ENCODE measurements at places on chromosomes 1 and 21.

GRCh38 chr1:239952348-239953308 lies 139.1 kb upstream of the FMN2 start:
- no peak for DNase-seq

DNA sequence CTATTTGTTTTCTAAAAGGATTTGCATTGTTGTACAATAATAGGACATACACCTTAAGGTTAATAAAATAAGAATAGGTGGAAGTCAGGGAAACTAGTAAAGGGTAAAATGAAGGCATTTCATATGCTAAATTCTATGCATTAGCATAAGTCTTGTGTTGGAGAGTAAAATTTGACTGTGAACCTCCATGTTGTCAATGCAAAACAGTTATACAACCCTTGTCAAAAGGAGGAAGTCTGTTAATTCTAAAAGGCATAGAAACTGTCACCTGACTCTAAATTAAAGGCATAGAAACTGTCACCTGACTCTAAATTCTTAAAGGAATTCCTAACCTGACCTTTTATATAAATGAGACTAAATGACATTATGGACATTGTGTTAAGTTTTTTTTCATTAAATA lies 291.8 kb downstream of the OLFM3 start:
- no peak for DNase-seq

DNA sequence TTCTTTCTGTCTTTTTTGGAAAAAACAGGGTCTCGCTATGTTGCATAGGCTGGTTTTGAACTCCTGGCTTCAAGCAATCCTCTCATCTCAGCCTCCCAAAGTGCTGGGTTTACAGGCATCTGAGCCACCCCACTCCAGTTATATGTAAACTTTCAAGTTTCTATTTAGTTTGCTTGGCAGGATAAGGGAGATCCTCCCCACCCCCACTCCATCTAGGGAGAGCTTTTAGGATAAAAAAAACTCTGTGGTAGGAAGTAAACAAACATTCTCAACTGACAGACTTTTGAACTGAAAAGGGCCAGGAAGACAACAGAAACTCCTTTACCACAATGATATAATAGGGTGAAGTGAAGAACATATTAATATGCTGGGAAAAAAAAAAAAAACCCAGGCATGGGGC lies 41.0 kb upstream of the ZNF326 start:
- DNase-seq: no peak

GRCh38 chr1:41673378-41673777 lies 188.9 kb upstream of the EDN2 start:
- DNase-seq: no peak

GRCh38 chr1:3237570-3237969 lies 168.6 kb downstream of the PRDM16 start:
- no peak for DNase-seq

DNA sequence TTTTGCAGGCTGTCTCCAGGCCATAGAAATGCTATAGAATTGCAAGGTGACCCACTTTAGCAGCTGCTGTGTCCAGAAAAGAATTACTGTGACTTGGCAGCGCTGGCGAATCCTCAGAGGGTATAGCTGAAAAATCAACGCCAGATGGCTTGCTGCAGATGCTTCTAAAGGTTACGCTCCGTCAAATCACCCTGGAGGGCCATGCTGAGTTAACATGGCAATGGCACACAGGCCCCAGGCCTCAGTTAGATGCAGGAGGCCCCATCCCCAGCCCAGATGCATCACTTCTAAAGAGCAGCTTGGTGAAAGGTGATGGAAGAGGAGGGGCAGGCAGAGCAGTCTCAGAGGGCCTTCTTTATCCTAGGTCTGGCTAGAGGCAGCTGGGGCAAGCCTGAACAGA lies 18.0 kb downstream of the KIAA1614 start:
- DNase-seq: no peak

DNA sequence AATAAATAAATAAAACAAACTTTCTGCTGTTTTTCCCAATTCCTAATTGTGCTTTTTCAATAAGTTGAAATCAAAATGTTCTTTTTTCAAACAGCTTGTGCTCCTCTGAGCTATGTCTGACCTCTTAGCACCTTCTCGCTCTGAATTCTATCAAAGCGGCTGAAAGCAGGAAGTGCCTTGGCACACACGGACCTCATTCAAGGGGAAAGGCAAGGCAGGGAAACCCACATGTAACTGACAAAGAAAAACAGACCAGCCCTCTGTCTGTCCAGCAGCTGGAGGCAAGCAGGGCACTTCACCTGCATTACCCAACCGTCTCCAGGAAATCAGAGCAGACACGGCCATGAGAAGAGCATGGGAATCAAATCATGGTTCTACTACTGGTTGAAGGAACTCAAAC lies 56.7 kb downstream of the PLPP3 start:
- DNase-seq: no peak

DNA sequence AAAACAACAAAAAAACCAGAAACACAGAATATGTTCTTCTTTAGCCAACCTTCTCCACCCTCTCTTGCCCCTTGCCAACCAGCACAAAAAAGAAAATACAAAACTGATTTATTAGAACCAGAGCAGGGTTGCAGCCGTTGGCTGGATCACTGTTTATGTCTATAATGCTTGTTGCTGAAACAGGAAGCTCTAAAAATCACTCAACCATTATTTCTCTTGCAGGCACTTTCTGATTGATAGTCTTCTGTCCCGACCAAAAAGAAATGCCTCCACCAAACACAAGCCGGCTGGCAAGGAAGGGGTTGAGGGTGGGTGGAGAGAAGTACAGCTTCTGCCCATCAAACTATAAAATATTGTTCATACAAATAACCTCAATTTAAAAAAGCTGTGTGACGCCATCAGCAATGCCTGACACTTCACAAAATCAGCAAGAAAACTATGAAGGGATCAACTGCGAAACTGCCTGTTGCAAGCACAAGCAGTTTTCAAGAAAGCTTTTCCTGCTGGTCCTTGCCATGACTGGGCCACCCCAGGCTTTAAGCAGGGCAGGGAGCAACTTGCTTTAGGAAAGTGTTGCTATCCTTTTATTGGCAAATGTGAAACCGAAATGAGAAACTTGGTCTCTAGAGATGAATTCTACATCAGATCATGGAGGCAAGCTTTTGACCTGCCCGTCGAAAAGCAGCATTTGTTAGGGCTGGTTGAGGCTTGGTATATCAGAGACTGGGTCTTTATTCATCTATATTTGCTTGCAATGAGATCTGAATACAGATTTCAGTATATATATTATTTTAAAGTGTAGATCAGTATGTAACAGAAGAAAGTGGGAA lies 174.2 kb downstream of the RUNX1 start:
- no peak for DNase-seq

- no peak for DNase-seq
Observed at GRCh38 chr1:10209590-10209904, 823 bp upstream of the KIF1B start.

DNA sequence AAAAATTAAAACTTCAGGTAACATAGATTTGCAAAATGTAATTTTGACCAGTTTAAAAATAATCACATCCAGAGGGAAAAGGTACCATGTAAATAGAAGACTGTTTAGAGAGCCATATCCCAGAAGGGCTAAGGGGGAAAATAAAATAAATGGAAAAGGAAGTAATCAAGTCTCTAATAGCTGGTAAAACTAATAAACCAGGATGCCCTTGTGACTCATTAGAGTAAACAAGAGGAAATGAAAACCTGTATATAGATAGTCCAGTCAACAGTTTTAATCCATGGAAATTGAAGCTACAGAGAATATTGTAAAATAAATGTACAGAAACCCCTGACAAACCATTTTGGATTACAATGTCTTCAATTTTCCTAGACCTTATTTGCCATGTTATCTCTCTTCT lies 698.0 kb upstream of the RGS18 start:
- no peak for DNase-seq

DNA sequence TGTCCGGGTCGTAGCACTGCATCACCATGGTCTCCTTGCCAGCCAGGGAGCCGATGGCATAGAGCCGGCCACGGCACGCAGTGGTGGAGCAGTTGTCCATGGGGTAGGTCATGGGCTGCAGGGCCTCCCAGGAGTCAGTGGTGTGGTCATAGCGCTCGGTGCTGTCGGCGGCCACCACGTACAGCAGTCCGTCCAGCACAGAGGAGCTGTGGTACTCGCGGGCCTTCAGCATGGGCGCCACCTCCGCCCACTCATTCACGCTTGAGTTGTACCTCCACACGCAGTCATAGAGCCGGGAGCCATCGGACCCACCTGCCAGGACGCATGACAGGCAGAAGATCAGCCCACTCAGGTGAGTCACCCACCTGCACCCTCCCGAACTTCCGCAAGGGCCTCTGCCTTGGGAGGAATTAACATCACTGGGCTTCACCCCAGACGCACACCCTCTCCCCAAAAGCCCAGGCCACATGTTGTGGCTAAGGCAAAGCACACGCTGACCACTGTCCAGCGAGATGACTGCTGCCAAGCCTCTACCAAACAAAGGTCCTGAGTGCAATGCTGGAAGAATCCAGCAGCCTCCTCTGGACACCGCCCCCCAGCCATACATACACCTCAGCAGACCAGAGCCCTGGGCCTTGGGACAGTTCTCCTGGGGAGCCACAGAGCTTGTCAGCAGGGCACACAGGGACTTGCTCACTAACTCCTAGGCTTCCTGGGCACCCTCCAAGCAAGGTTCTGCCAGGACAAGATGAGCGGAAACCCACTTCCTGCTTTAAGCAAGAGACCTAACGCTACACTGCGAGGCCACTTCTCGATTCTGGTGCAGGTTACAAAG lies 3.3 kb downstream of the KLHL21 start:
- DNase-seq: no peak

DNA sequence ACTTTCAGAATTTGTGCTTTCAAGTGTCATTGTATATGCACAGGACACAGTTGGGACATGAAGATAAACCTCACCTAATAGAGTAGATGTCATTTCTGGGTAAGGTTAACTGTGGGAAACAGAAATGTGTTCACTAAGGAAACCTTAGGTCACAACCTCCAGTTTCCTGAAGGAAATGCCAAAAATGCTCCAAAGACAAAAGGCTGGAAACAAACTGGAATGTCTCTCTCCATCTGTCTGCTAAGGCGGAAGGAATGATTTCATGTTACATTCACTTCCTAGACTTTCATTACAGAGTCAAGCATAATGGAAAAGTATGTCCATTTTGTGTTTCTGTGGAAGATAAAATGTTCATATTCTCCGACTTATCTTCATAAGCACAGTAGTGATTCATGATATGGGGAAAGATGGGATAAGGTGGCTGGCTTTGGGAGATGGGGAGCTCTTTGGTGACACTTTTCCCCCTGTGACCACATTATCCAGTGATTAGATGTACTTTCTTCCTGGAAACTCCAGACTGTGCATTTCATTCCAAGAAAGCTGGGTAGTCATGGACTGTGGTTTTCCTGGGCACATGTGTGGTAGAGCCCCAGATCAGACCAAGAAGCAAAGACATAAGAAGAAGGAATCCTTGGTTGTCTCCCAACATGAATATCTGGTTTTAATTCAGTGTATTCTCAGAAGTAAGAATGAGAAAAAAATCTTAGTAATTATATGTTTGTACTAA lies 5.7 kb downstream of the S1PR1 start:
- no peak for DNase-seq

DNA sequence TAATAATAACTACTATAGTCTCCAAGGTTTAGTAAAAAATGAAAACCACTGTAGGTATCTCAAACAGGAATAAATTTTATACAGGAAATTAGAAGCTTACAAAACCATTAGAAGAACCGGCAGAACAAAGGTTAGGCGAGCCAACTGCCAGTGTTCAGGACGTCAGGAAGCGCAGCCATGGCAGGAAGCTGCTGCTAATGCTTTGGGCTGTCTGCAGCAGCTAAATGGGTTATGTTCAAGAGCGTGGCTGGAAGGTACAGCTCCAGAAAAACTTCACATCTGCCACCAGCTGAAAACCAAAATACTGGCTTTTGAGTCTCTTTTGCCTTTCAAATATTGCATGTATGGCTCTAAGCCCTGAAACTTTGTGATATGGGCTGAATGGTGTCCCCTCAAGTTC lies 35.7 kb upstream of the MYSM1 start:
- no peak for DNase-seq

Data from amniotic stem cell (primary cell).